Immature natural killer cell (primary cell): ENCODE measurements at places on chromosomes 6 and 20. TPM values are rescaled to one million over a fixed set of nuclear protein-coding genes. Genes with fewer than 3 reads are reported as not detected.

The TTBK1 gene
- not detected for polyA plus RNA-seq

DNA sequence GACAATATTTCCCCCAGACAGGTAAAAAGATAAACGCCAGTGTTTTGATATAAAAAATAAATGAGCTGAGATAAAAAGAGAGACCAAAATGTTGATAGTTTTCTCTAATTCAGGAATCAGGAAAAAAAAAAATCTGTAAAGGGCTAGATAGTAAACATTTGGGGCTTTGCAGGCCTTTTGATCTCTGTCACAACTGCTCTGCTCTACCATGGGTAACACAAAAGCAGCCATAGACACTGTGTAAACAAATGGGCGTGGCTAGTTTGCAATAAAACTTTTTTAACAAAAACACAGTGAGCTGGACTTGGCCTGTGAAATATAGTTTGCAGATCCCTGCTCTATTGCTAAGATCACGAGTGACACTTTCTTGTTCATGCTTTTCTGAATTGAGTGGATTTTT is 219.1 kb upstream of the STXBP5 start:
- no peak overlapping the region for H3K4me3 ChIP-seq
- DNase-seq, result no peak
- no peak overlapping the region for H3K27ac ChIP-seq
- no peaks in the 10 kb centered on the region for H3K27me3 ChIP-seq

The OLIG3 gene
- not detected for polyA plus RNA-seq

- no peaks in the 10 kb centered on the region for H3K27me3 ChIP-seq
- H3K4me3 ChIP-seq, result no peak overlapping the region
- H3K36me3 ChIP-seq, result no peaks in the 10 kb centered on the region
- no peak overlapping the region for H3K27ac ChIP-seq
Measured at GRCh38 chr6:2134554-2134953, 110.9 kb downstream of the GMDS start.

- no peaks in the 10 kb centered on the region for H3K4me1 ChIP-seq
- H3K27ac ChIP-seq, result no peak overlapping the region
- H3K4me3 ChIP-seq, result no peak overlapping the region
- no peaks in the 10 kb centered on the region for H3K36me3 ChIP-seq
- H3K27me3 ChIP-seq, result no peaks in the 10 kb centered on the region
Measured at GRCh38 chr6:112833581-112834131, 486.5 kb downstream of the RFPL4B start.

DNA sequence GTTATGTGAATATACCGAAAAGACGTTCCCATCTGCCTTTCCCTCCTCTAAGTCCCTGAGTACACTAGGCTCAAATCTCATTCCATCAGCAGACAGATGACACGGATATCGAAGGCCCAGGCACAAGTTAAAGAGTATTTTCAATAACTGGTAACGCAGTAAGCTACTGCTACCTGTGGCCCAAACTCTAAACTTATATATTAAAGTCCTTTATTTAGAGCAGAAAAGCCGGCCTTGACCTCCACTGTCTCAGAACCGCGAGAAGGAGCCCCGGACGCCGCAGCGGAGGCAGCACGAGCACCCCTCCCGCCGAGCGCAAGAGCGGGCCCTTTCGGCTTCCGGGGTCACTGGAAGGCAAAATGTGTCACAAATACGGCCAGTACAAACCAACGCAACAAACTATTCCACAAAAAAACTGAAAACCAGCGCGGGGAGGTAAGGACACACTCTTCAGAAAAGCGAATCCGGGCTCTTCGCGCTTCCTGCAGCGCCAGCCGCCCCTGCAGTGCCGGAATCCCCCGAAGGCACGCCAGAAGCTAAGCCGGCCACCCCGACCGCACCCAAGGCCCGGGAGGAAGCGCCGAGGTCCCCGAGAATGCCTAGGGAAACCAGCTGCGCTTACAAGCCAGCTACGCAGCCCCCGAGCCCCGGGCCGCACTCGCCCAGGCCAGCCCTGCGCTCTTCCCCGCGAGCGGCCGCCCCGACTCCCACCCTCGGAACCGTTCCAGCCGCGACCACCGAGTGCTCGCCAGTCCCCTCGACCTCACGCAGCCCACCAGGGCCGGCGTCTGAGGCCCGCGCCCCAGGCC is 681 bp downstream of the DIDO1 start:
- peaks cover 85% of the 10 kb centered on the region for H3K4me1 ChIP-seq
- H3K4me3 ChIP-seq, result peak overlapping the region; percentile 95
- no peaks in the 10 kb centered on the region for H3K36me3 ChIP-seq

The PROCR gene
- 16.5 TPM for polyA plus RNA-seq

The RTF2 gene
- 163 TPM for polyA plus RNA-seq

The RAET1G gene
- polyA plus RNA-seq, result not detected

DNA sequence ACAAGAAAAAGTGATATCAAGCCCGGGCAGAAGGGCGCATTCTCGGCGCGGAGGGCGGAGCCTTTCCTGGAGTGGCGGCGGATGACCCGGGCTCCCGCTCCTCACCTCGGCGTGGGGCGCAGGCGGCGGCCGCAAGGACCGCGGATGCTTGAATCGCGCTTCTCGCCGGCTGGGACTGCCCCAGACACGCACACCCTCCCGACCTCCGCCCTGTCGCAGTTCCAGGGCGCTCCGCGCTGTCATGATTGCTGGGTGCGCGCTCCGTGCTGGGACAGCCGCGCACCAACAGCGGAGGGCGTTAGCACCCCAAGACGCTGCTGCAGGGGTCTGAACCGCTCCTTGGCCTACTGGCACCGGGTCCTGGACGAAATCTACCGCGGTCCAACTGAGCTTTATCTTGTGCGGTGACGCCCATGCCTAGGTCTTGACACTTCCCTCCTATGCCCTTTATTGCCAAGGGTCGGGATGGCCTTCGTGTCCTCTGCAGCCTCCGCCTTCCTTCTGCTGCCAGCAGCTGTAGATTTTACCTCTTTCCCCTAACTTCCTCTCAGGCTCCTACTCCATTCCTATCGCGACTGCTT is 43.3 kb downstream of the IRAK1BP1 start:
- H3K27me3 ChIP-seq, result peaks cover 16% of the 10 kb centered on the region
- no peak for DNase-seq
- peak overlapping the region; percentile 53 for H3K4me3 ChIP-seq
- H3K4me1 ChIP-seq, result peaks cover 13% of the 10 kb centered on the region
- no peak overlapping the region for H3K27ac ChIP-seq
- peaks cover 8% of the 10 kb centered on the region for H3K36me3 ChIP-seq

DNA sequence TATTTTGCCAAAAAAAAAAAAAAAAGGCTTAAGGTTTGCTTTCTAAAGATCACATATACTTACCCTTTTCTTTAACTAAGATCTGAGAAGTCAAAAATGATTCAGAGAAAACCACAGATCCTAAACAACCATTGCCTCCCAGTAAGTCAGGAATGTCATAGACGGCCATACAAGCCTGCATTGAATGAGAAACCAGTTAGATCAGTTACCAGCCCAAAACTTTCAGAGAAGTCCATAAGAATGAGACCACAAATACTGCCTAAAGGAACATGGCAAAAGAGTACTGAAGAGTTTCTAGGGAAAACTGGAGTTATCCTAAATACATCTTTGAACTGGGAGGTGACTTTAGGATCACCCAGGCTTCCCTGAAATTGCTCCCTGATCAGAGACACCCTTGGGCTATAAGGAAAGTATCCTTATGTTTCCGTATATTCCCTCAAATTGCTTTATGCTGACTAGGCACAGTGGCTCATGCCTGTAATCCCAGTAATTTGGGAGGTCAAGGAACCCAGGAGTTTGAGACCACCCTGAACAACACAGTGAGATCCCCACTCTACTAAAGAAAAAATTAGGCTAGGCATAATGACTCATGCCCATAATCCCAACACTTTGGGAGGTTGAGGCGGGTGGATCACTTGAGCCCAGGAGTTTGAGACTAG is 79.4 kb upstream of the SLC4A11 start:
- no peak for DNase-seq
- H3K4me3 ChIP-seq, result no peak overlapping the region
- peaks cover 25% of the 10 kb centered on the region for H3K36me3 ChIP-seq
- H3K27me3 ChIP-seq, result no peaks in the 10 kb centered on the region
- H3K4me1 ChIP-seq, result peaks cover 2% of the 10 kb centered on the region
- no peak overlapping the region for H3K27ac ChIP-seq

The NKAIN4 gene
- polyA plus RNA-seq, result not detected

DNA sequence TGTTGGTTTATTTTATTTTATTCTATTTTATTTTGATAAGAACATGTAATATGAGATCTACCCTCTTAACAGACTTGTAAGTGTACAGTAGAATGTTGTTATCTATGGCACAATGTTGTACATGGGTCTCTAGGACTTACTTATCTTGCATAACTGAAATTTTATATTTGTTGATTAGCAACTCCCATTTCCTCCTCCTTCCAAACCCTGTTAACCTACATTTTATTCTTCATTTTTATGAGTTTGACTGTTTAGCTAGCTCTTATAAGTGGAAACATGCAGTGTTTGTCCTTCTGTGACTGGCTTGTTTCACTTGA is 37.9 kb upstream of the BCAS1 start:
- no peak overlapping the region for H3K27ac ChIP-seq
- H3K4me1 ChIP-seq, result peaks cover 1% of the 10 kb centered on the region
- H3K36me3 ChIP-seq, result no peaks in the 10 kb centered on the region
- peaks cover 2% of the 10 kb centered on the region for H3K27me3 ChIP-seq
- no peak for DNase-seq
- no peak overlapping the region for H3K4me3 ChIP-seq

The PBOV1 gene
- not detected for polyA plus RNA-seq

The DYNLRB1 gene
- polyA plus RNA-seq, result 242 TPM

DNA sequence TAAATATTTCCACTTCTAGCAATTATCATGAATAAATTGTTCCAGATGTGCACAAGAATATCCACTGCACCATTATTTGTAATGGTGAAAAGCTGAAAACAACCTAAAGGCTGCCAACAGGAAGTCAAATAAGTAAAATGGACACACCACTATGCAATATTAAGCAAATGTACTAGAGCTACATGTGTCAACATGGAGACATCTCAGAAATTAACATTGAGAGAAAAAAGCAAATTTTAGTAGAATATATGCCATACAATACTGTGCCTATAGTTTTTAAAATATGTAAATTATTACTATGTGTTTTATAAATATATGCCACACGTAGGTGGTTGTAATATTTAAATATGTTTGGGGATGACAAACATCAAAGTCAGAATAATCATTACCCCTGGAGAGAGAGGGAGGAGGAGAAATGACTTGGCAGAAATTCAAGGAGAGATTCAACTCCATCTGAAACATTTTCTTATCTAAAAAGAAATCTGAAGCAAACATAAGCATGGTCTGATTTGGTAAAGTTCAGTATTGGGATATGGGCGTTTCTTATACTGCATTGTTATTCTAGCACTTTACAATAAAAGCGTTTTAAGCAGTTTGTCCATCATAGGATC is 475.5 kb downstream of the QKI start:
- H3K4me1 ChIP-seq, result peaks cover 4% of the 10 kb centered on the region
- no peaks in the 10 kb centered on the region for H3K36me3 ChIP-seq
- peaks cover 3% of the 10 kb centered on the region for H3K27me3 ChIP-seq
- no peak overlapping the region for H3K27ac ChIP-seq
- DNase-seq, result no peak
- no peak overlapping the region for H3K4me3 ChIP-seq

DNA sequence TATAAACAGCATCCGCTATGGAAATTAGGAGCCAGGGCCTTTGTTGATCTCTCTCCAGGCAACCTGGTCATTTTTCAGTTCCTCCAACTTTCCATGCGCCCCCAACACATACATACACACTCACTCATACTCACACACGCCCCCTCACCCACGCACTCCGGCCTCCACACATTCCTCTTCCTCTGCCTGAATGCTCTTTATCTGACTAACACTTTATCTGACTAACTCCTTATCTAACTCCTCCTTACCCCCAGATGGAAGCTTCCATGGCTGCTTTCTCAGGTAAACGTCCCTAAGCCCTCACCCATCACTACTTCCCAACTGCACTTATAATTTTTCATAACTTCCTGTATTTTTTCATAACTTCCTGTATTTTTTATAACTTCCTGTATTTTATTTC is 17.4 kb downstream of the CASS4 start:
- H3K27ac ChIP-seq, result peak overlapping the region; percentile 89
- peak overlapping the region; percentile 62 for H3K4me3 ChIP-seq
- H3K4me1 ChIP-seq, result peaks cover 62% of the 10 kb centered on the region
- DNase-seq, result no peak
- H3K27me3 ChIP-seq, result no peaks in the 10 kb centered on the region

GRCh38 chr6:158284876-158285655 is 27.2 kb upstream of the TULP4 start:
- H3K36me3 ChIP-seq, result no peaks in the 10 kb centered on the region
- no peaks in the 10 kb centered on the region for H3K27me3 ChIP-seq
- H3K4me3 ChIP-seq, result no peak overlapping the region
- H3K27ac ChIP-seq, result no peak overlapping the region
- DNase-seq, result no peak

The ACTL10 gene
- polyA plus RNA-seq, result 3.9 TPM

GRCh38 chr6:32088487-32089049 is 20.6 kb downstream of the TNXB start:
- no peaks in the 10 kb centered on the region for H3K36me3 ChIP-seq
- DNase-seq, result no peak
- H3K4me3 ChIP-seq, result peak overlapping the region; percentile 23
- H3K27ac ChIP-seq, result no peak overlapping the region
- peaks cover 12% of the 10 kb centered on the region for H3K27me3 ChIP-seq

- H3K4me1 ChIP-seq, result no peaks in the 10 kb centered on the region
- DNase-seq, result no peak
- H3K36me3 ChIP-seq, result no peaks in the 10 kb centered on the region
- H3K27ac ChIP-seq, result no peak overlapping the region
- H3K27me3 ChIP-seq, result peaks cover 3% of the 10 kb centered on the region
- no peak overlapping the region for H3K4me3 ChIP-seq
Measured at GRCh38 chr20:13984211-13984610, 6.2 kb downstream of the SEL1L2 start.

- no peak for DNase-seq
- H3K4me3 ChIP-seq, result peak overlapping the region; percentile 66
- H3K27ac ChIP-seq, result no peak overlapping the region
- peaks cover 31% of the 10 kb centered on the region for H3K27me3 ChIP-seq
Measured at GRCh38 chr6:28657769-28658465, 132.2 kb downstream of the GPX5 start.

GRCh38 chr6:169341706-169342105 is 88.1 kb upstream of the THBS2 start:
- H3K36me3 ChIP-seq, result no peaks in the 10 kb centered on the region
- no peak overlapping the region for H3K4me3 ChIP-seq
- DNase-seq, result no peak

GRCh38 chr6:24646771-24647170 is 780 bp upstream of the KIAA0319 start:
- no peak for DNase-seq
- H3K36me3 ChIP-seq, result no peaks in the 10 kb centered on the region
- peak overlapping the region; percentile 85 for H3K4me3 ChIP-seq
- H3K27ac ChIP-seq, result no peak overlapping the region
- H3K27me3 ChIP-seq, result peaks cover 12% of the 10 kb centered on the region
- peaks cover 18% of the 10 kb centered on the region for H3K4me1 ChIP-seq

DNA sequence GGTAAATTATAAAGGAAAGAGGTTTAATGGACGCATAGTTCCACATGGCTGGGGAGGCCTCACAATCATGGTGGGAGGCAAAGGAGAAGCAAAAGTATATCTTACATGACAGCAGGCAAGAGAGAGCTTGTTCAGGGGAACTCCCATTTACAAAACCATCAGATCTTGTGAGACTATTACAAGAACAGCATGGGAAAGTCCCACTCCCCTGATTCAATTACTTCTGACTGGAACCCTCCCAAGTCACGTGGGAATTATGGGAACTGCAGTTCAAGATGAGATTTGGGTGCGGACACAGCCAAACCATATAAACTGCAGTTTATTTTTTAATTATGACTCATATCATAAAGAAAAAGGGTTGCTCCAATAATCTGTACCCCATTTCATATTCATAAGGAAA is 22.3 kb upstream of the HLA-DQA2 start:
- no peaks in the 10 kb centered on the region for H3K4me1 ChIP-seq
- no peaks in the 10 kb centered on the region for H3K36me3 ChIP-seq
- no peak overlapping the region for H3K4me3 ChIP-seq
- no peak for DNase-seq
- no peak overlapping the region for H3K27ac ChIP-seq
